Neural progenitor cell (in vitro differentiated cells): ENCODE measurements at places on chromosomes 4 and X. TPM values are rescaled to one million over a fixed set of nuclear protein-coding genes. Genes with fewer than 3 reads are reported as not detected.

HTN3 gene
- total RNA-seq: not detected in 2 replicates

CSAG2 gene
- not detected in 2 replicates for total RNA-seq

DNA sequence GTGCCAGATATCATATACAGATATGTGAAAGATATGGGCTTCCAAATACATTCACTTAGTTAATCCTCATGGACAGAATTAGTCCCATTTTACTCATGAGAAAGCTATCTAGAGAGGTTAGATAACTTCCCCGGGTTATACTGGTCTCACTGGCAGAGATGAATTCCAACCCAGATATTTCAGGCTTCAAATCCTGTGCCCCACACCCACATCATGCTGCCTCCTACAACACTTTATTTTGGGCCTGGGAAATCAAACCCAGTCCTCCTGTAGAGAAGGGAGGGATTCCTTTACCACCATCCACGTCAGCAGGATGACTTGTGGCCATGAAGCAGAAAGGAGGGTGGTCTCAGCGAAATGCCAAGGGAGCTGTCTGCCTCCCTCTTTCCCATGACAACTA is 113.8 kb downstream of the ATP10D start:
- no peak for DNase-seq

DNA sequence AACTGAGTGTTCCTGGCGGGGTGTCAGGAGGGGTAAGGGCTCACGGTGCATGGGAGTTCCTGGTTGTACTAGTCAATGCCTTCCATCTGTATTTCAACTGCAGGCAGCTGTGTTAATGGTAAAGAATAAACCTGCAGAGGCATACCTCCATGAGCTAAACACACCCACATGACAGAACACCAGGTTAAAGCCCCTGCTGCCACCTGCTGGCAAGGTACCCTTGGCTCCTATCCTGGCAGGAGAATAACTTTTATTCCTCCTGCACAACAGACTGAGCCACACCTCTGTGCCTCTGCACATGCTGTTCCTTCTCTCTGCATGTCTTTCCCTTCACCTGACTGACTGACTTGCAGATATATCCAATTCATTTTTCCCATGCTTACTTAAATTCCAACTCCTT is 11.1 kb downstream of the ITIH6 start:
- no peak for DNase-seq

GRCh38 chr4:189822326-189822725 is 118.3 kb upstream of the FRG1 start:
- DNase-seq: no peak

- DNase-seq: no peak
These were observed 28.1 kb downstream of the INPP4B start for GRCh38 chr4:142818031-142818430.

GRCh38 chrX:136652822-136653723 is 5.1 kb downstream of the CD40LG start:
- DNase-seq: no peak

GRCh38 chr4:184329659-184330400 is 112.2 kb upstream of the ENPP6 start:
- DNase-seq: no peak
